ENCODE measurements at places on chromosomes 4 and X.
A peak's percentile ranks its signal among the peaks of the same experiment; 100 is the strongest.

- DNase-seq = peak; percentile 9
Observed at GRCh38 chr4:128225148-128225547, 62.5 kb downstream of the PGRMC2 start.

- no peak for DNase-seq
Observed at GRCh38 chrX:114134465-114134864, 449.4 kb upstream of the HTR2C start.

DNA sequence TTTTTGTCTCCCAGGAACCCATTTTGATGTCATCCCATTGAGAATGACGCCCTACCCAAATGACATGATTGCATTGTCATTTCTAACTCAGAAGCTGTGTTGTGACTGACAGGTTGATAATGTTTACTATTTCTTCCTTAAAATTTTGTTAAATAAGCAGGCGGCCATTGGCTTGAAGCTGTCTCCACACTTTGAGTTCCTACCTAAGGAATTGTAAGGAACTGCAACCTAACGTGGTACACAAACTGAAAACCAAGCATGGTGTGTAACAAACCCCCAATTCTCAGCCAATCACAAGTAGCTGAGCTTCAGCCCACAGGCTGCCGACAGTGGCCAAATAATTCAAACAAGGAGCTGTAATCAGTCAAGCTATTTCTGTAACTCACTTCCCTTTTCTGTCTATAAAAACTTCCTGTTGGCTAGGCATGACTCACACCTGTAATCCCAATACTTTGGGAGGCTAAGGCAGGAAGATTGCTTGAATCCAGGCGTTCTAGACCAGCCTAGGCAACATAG lies 2.9 kb upstream of the MND1 start:
- DNase-seq = no peak

- DNase-seq = peak; percentile 0
Observed at GRCh38 chrX:104310090-104310489, 55.4 kb upstream of the ESX1 start.

DNA sequence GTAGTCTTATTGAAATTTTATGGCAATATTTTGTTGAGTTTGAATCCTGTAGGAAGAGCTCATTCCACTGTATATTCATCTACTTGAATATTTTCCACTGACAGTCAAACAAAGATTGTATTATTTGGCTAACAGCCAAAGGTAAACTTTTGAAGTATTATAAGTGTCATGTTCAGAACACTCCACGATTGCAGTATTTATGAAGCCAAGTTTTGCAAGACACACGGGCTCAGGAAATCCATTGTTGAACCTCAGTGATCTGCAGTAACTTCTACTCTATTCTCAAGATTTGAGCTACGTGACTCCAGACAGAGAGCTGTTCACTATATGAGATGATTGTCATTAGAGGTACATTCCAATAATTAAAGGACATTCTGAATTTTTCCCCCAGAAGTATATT lies 302.7 kb upstream of the ADGRL3 start:
- DNase-seq = no peak

All from NCI-H1694 treated with DMSO at 0.1 percent for 48 hours (cell line).